ENCODE measurements at places on chromosomes 11 and 22.

DNA sequence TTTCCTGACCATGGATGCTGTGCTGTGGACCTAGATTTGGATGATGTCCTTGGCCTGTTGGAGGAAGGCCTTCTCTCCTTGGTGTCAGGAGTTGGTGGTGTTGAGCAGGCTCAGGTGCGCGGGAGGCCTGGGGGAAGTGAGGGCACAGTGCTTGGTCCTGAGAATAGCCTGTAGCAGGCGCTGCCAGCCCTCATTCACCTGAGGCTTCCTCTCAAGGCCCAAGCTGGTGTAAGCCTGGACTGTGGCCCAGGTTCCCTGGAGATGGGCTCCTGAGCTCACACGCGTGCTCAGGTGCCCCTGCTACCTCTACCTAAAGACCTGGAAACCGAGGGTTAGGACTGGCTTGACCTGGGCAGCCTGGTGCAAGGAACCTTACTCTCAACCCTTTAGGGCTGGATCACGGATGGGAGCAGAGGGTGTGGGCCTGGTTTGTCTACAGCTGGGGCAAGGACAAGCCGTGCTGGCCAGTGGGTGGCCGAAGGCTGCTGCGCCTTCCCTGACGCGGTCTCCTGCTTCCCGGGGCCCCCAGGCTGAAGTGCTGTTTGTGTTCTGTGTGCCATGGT lies 7.8 kb upstream of the GRAMD4 start:
- no peak for DNase-seq

GRCh38 chr11:15223318-15223717 lies 108.6 kb downstream of the INSC start:
- DNase-seq = no peak

DNA sequence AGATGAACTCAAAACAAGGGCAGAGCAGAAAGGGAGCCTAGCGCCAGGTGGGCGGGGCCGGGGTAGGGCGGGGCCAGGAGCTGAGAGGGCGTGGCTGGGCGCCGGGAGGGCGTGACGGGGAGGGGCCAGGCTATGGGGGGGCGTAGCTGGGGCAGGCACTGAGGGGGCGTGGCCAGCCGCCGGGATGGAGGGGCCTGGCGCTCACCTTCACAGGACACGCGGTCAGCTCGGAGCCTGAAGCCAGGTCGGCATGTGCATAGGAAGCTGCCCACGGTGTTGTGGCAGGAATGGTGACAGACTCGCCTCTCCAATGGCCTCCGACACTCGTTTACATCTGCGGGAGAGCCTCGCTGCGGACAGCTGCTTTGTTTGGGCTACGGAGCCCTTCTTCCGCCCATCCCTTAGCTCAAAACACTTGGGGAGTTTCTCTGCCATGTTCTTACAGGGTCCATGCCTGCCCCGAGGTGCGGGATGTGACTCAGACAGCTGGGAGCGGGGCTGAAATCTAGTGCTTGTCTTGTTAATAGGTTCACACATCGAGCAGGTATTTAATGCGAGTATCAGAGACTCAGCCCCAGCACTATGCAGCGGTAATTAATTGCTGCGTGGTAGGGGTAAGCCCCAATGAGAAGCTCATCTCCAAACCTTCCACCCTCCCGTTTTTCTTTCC lies 13.4 kb downstream of the VWCE start:
- no peak for DNase-seq

DNA sequence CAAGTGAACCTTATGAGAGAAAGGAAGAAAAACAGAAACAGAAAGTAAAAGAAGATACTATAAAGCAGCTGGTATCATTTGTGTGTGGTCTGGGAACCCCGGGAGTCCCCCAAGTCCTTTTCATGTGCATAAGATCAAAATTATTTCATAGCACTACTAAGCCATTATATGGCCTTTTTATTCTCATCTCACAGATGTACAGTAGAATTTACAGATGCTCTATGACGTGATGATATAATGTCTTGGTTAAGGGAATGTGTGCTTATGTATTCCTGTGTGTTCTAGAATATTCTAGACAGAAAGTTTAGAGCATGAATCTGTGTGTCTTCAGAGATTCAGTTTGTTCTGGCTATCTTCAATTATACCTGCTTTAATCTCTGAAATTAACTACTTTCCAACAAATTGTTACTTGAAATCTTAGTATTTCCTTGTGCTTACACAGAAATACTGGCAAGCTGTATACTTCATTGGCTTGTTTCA lies 8.6 kb upstream of the TPP1 start:
- DNase-seq = no peak

- no peak for DNase-seq
Observed at GRCh38 chr22:21697021-21697771, 31.4 kb downstream of the PPIL2 start.

DNA sequence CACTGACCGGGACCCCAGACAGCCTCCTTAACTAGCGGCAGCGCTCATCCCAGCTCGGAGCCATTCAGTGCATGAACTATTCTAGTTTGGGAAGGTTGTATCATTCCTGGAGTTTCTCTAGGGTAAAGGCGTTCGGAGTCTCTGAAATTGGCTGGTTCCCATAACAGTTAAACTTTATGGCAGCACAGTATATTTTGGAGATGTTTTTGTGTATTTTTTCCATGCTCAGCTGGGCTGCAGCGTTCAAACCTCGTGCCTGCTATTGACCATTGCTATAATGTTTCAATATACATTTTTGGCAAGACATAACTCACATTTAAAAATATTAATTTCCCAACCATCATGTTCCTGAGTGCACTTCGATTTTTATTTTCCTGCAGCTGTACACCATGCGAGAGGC lies 169.7 kb downstream of the ST3GAL4 start:
- DNase-seq = no peak

DNA sequence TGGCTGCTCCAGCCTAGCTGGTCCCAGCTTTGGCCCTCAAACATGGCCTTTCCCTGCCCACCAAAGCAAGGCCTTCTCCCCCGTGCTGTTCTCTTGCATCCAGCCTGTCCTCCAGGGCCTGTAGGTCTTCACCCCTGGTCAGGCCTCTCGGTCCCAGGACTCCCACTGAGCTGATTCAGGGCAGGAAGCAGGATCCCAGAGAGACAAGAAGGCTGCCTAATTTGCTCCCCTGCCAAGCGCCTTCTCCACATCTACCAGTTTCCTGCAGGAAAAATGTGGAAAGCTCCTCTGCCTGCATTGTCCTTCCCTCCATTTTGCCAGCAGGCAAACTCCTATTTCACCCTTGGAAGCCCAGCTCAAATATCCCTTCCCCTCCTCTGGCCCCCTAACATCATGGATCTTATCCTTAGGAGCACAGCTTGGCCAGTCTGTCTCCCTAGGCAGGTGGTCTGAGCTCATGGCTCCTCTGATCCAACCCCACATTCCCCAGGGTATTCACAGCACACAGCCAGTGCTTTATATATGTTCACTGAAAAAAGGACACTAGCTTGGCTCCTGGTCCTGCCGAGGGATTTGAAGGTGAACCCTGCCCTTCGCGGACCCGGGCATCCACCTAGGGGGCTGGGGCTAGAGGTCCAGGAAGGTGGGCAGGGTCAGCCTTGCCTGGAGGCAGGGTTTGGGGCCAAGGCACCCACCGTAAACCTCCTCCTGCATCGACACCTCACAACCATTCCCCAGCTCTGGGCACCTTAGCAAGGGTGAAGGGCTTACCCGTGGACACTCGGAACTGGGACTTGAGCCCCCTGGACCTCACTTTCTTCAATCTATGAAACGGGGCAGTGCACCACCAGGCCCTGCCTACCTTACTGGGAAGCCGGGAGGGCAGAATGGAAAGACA lies 968 bp downstream of the RHBDD3 start:
- no peak for DNase-seq

DNA sequence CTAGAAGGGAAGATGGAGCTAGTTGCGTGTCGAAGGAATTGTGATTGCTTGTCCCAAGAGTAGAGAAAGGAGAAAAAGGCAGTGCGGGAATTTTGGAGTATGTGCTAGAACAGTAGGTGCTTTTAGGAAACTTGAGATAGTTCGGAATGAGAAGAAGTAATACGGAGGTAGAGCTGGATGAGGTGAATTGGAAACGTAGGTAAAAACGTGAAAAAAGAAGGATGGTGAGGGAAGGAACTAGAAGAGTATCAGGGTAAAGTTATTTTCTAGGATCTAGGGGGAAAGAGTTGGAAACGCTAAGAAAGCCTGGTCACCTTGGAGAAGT lies 1.4 kb downstream of the CEP57 start:
- DNase-seq = no peak

GRCh38 chr11:93591247-93591898 lies 48.2 kb upstream of the SMCO4 start:
- DNase-seq = no peak

DNA sequence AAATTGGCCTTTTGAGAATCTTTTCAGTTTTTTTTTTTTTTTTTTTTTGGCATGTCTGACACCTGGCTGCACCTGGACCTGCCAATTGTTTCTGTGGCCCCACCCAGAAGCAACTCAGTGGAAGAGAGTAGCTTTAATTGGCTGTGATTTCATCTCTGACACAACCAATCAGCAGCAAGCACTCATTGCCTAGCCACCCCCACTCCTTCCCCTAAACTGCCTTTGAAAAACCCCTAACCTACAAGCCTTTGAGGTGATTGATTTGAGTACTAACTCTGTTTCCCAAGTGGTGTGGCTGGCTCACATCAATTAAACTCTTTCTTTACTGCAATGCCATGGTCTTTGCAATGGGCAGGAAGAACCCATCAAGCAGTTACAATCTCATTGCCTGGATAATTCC lies 98.2 kb upstream of the CHORDC1 start:
- DNase-seq = no peak

DNA sequence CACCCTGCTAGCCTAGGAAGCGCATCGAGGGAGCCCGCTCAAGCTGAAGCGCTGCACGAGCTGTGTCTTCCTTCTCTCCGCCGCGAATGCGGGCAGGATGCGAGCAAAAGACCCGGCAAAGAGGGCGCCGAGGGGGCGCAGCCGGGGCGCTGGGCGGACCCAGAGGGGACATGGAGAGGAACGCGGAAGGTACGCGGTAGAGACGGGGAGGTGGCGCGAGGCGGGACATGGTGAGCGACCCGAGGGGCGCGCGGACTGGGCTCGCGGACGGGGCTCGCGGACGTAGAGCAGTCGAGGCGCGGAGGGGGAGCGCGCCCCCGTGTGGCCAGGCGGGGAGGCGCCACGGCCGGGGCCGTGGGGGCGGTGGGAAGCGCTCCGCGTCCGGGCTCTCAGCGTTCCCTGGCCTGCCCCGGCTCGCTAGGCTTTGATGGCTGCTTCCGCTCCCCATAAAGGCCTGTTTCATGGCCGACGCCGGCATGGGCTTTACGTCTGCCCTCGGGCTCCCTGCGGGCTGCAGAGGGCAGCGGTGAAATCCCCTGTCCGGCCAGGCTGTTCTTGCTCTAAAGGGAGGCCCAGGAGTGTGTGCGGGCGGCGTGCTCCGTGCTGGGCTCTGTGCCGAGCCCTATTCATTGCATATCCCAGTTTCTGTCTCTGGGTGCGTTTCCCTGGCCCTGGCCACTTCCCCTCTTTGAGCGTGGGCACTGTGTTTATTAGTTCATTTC lies 31.2 kb upstream of the TRIM29 start:
- no peak for DNase-seq

- no peak for DNase-seq
Observed at GRCh38 chr11:112106070-112106469, 19.4 kb downstream of the SDHD start.

DNA sequence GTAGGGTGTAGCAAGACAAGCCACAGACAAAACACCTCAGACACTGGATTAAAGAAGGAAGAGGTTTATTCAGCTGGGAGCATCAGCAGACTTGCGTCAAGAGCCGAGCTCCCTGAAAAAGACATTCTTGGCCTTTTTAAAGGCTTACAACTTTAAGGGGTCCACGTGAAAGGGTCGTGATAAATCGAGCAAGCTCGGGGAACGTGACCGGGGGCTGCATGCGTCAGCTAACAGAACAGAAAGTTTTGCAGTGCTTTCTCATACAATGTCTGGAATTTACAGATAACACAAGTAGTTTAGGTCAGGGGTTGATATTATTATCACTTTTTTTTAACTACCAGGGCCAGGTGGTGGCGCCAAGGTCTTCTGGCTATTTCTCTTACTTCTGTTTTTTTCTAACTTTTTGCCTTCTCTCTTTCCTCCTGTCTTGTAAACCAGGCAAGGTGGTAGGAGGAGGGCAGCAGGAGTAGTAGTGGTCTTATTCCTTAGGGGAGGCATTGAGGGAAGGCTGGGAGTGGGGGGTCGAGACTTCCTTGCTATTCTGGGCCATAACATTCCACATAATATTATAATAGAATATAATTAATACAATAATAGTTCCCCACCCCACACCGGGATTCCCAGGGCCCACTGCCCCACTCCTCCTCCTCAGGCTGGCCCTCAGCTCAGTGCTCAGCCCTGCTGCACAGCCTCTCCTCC lies 587 bp upstream of the ALDH3B1 start:
- DNase-seq = no peak

DNA sequence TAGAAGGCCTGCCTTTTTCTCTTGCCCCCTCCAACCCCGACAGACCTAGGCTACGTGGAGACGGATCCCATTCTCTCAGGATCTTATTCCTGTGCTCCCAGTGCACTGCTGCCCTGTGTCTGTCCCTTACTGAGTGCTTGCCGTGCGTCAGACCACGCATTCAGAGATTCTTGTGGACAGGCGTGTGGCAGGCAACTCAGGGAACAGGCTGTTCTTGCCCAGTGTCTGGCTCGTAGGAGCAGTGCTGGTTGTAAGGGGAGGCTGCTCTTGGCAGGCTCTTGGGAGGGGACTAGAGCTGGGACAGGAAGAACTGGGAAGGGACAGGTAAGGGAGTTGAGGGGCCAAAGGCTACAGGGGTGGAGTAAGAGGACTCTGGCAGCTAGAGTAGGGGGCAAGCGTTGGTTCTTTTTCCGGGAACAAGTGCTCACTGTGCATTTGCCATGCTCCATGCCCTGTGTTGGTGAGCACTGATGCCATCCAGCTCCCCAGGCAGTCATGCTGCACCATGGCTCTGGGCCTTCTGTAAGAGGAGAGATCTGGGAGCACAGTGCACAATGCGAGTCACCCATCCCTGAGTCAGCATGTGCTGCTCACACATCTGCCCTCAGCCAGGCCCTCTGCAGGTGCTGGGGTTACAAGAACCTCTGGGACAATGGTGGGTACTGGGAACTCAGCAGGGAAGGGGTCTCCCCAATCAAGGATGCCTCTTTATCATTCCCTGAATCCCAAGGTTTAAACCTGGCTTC lies 119.1 kb downstream of the TBC1D22A start:
- DNase-seq = no peak

DNA sequence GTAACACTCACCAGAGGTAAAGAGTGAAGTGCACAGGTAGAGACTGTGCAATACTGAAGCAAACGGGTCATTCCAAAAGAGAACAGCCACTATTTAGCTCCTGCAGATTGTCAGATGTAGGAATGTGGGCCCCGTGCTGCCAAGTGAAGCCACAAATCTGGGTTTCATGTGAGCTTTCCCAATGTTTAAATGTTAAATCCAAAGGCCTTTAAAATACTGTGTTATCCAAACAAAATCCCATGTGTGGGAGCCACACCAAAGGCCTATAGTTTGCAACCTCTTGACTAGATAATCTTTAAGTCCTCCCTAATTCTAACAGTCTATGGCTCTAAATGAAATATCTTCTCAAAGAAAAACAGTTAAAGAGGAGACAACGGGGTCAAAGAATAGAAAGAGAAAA lies 43.3 kb downstream of the RBFOX2 start:
- no peak for DNase-seq

GRCh38 chr11:116420770-116421528 lies 351.8 kb downstream of the BUD13 start:
- no peak for DNase-seq

Measured in HS-27A (cell line).